Anterior cingulate cortex (tissue), 58 donors: ENCODE measurements at places on chromosomes 6 and 20.

DNA sequence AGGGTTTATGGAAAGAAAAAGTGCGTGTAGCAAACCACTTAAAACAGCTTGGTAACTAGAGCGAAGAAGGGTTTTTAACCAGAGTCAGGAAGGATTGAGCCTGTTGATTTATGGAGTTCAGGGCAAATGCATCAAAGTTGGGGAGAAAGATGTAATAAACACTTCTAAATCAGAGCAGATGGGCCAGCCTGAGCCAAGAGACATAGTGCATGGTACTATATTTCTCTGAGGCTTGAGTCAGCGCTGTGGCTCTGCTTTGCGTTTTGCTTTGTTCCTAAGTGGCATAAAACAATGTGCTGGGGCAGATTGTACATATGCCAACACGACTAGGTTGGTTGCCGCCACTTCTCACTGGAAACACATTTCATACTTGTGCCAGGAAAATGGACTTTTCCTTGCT is 111.3 kb downstream of the BCKDHB start:
- no peak for DNase-seq

DNA sequence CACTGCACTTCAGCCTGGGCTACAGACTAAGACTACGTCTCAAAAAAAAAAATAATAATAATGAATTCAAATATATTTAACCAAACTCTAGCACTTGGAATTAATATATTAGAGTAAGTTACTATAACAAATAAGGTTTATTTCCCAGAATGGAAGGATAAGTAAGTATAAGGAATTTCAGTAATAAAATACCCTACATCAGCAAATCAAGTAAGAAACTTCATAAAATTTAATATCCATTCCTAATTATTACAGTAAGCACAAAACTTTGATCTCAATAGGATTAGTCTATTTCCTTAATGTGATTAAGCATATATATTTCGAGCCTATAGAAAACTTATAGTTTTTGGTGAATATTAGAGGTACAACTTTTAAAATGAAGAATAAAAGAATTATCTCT is 36.7 kb upstream of the SDHAF4 start:
- DNase-seq, result no peak

GRCh38 chr6:162532283-162533008 is 195.1 kb downstream of the PRKN start:
- DNase-seq, result no peak

DNA sequence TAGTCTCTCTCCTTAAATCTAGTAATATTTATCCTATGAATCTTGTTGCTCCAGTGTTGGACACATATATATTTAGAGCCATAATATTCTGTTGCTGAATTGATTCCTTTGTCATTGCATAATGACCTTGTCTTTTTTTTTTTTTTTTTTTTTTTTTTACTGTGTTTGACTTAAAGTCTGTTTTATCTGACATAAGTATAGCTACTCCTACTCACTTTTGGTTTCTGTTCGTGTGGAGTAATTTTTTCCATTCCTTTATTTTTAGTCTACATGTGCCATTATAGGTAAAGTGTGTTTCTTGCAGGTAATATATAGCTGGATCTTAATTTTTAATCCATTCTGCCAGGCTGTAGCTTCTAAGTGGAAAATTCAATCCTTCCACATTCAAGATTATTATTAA is 166.5 kb downstream of the GMDS start:
- DNase-seq, result no peak

DNA sequence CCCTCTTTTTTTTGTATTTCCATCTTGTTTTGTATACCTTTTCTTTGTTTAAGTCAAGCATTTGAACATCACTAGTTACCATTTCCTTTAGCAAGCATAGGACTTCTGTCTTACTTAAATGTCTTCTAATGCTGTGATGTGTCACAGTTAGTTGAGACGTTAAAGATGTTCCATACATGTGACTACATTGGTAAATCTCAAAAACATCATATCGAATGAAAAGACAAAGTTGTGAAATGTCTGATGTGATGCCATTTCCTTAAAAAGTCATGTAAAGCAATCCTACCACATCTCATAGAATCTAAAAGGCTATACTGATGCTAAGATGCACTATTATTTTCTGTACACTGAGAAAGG is 26.8 kb downstream of the SLC16A10 start:
- DNase-seq, result no peak

DNA sequence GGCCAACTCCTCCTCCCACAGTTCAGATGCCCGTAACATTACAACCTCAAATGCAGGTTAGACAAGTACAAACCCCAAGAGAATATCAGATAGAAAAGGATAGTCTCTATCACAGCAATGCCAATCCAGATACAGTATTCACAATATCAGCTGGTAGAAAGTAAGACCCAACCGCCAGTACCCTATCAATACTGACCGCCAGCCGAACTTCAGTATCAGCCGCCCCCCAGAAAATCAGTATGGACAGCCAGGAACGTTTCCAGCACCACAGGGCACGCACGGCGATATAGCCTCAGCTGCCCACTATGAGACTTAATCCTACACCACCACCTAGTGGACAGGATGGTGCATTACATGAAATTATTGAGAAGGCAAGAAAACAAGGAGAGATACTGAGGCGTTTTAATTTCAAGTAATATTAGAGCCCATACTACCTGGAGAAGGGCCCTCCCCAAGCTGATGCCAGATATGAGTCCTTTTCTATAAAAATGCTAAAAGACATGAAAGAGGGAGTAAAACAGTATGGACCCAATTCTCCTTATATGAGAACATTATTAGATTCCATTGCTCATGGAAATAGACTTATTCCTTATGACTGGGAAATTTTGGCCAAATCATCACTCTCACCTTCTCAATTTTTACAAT is 17.6 kb upstream of the EIF2S2 start:
- peak; percentile 24 for DNase-seq

- no peak for DNase-seq
Measured at GRCh38 chr6:151502499-151502898, 8.7 kb downstream of the CCDC170 start.

DNA sequence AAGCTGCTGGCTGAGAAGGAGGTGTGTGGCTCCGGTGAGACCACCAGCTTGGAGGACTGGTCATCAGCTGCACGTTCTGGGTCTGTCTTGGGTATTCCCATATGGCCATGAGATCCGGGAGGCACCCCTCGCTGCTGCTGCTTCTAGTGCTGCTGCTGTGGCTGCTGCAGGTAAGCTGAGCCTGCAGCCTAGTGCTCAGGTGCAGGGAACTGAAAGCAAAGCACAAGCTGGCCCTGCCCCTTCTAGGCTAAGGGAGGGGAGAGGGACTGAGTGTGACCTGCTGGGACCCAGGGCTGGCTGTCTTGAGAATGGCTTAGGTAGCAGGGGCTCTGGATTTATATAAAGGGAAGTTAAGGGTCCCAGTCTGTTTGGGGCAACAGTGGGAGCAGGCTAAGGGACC is 403 bp downstream of the CDH26 start:
- DNase-seq, result no peak

DNA sequence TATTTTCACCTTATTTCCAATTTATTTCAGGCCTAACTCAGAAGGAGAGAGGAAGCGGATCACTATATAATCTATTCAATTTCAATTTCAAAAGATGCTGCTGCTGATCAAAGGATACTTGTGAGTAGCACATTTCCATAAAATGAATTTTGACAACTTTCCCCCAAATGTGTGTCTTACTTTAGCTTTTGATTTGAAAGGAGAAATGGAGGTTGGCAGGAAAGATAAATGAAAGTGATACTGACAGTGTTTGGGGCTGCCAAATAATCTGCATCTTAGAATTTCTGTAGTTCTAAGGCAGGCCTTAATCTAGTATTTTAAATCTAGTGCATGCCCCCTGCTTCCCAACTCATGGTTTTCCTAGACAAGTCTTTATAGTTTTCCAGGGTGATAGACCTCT is 535.4 kb downstream of the DOK5 start:
- DNase-seq, result no peak

DNA sequence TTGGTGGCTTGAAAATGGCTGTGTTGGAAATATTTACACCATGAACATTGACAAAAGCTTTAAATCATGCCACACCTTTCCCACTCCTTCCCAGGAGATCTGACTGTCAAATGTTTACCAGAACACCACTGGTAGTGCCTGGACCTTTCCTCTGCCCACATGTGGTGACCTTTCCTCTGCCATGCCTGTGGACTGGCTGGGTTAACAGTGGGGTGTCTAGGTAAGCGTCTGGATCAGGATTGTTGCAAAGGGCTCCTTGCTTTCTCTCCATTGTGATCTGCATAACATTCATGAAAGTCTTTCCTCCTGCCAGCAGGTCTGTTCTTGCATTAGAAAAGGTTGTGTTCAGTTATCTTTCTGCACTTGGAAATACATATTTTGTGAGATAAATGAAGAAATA is 572.7 kb downstream of the DHX35 start:
- no peak for DNase-seq

GRCh38 chr6:107670792-107671199 is 153.3 kb downstream of the SCML4 start:
- DNase-seq, result no peak

- no peak for DNase-seq
Measured at GRCh38 chr6:167532410-167533288, 207.8 kb downstream of the TTLL2 start.

- no peak for DNase-seq
Measured at GRCh38 chr20:13024596-13024995, 15.8 kb downstream of the SPTLC3 start.

DNA sequence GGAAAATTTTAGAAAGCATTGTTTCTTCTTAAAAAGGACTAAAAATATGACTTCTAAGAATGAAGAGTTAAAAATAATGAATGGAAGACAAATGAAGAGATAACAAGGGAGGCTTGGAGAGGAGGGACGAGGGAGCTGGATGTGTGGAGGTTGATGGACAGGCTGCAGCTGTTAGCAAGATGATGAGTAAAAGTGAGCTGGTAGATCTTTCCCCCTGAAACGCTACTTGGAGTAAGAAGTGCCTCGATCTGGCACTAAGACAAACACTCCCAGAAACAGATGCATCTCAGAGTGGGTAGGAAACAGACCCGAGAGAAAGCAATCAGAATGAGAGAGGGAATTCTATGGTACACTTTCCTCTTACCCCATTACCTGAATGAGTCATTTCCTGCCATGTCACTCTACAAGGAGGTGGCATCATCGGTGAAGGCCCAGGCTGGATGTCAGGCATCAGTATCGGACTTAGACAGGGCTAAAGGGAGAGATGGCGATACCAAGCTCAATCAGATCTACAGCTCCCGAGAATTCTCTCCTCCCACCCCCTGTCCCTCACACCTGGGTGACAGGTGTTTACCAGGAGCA is 154.1 kb upstream of the BMP2 start:
- no peak for DNase-seq

GRCh38 chr6:25176466-25176865 is 102.7 kb upstream of the CARMIL1 start:
- DNase-seq, result no peak

DNA sequence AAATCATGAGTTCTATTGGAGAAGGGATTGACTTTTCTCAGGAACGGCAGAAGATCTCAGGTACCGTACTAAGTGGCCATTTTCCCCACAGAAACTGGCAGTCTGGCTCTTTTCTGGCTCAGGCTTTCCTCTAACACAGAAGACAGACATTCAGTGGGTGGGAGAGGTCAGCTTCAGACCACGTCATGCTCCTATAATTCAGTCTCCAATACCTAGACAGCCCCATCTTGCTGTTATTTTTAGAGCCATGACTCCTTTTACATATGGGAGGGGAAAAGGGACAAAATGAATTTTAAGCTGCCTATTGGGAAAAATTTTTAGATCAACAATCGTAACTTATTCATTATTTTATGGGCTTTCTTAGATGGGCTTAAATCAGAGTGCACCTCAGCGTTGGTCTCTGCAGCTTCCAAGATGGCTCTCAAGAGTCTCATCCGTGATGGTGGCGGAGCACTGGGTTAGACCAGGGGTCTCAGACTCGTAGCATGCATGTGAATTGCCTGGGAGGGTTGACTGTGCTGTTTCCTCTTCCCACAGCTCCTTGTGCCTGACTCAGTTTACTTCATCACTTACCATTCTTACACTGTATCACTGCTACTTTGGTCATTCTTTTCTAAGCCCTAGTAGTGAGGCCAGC is 86.9 kb downstream of the TCP11 start:
- DNase-seq, result no peak

DNA sequence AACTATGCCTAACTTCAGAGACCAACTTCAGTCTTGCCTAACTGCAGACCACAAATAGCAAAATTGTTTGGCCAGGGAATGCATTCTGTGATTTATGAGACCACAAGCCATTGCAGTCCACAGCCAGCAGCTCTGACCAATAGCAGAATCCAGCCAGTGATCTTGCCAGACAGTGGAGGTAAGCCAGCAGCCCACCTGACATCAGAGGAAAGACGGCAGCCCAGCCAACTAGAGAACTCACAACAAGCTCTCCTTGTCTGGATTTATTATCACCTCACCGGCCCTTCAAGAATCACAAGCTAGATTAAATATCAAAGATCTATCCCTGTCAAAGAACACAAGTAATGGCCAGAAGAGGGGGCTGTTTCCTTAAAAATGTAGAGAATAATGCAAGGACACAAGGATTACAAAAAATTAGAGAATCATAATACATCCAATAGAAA is 66.5 kb upstream of the SLC35F1 start:
- DNase-seq, result no peak

DNA sequence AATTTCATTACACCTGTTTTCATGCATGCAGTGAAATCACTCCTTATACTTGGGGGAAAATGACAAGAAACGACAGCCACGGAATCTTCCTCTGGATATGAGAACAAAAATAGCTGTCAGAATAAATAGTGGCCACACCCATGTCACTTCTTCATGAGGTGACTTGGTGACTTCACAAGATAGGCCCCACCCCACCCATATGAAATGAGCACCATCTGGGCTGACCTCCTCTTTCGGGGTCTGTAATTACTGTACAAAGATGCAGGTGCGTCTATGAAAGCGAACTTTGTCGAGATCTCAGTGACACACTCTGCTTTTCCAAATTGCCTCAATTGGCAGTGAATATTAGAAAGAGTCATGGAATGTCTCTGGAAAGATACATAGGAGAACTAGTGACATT is 184.2 kb upstream of the CCN2 start:
- no peak for DNase-seq

DNA sequence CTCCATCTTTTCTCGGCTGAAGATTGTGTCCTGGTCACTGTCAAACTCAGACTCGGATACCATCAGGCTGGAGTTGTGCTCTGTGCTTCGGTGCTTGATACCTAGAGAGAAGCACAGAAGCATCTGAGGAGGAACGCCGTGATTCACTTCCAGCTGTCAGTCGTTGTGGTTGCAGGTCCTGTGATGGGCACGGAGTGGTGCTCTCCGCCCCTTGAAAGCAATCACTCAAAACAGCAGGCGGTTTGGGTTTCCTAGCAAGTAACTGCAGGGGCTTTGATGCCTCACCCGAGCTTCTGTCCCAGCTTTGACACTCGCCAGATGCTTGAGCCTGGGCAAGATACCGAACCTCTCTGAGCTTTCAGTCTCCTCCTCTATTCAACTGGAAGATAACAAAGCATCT is 52.5 kb downstream of the ALDH5A1 start:
- no peak for DNase-seq
